Osteoblast (primary cell): ENCODE measurements at places on chromosomes 1 and 21. TPM values are rescaled to one million over a fixed set of nuclear protein-coding genes. Genes with fewer than 3 reads are reported as not detected.

Gene F5
- total RNA-seq = not detected in 2 replicates

- no peak for DNase-seq
Observed at GRCh38 chr1:229138058-229138457, 132.9 kb upstream of the RAB4A start.

Gene TMEM269
- total RNA-seq = under 0.01 TPM in 2 replicates

- DNase-seq = no peak
Observed at GRCh38 chr1:199855580-199855979, 171.9 kb upstream of the NR5A2 start.

- no peak for DNase-seq
Observed at GRCh38 chr21:36858320-36858957, 108.0 kb downstream of the HLCS start.

- DNase-seq = no peak
Observed at GRCh38 chr1:61124696-61125095, 42.3 kb downstream of the NFIA start.

- no peak for DNase-seq
Observed at GRCh38 chr1:65734979-65735378, 57.7 kb upstream of the PDE4B start.

DNA sequence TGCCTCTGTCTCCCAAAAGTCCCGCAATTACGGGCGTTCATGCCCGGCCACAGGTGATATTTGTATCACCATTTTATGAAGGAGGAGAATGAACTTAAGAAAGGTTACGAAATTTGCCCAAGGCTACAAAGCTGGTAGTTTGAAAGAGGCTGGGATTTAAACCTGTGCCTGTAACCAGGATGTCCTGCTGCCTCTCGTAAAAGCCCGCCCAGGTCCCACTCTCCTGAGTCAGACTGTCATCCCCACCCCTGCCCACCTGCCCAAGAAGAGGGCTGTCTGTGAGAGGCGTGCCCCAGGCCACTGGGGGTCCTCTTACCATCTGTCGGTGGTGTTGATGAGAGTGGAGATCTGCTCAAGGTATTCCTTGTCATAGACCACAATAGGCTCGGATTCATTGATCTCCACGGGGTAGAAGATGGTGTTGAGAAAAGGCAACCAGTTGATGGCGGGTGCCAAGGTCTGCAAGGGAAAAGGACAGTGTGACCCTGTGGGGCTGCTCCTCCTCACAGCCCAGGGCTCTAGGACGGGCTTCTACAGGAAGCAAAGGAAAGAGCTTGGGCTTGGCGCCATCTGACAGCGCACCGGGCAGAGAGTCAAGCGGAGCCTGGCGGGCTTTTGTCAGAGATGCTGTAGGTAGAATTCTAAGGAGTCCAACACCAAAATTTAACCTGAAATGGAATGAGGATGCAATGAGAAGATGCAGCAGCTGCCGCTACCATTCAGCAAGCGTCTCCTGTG is 43.2 kb downstream of the ECE1 start:
- peak; percentile 6 for DNase-seq

DNA sequence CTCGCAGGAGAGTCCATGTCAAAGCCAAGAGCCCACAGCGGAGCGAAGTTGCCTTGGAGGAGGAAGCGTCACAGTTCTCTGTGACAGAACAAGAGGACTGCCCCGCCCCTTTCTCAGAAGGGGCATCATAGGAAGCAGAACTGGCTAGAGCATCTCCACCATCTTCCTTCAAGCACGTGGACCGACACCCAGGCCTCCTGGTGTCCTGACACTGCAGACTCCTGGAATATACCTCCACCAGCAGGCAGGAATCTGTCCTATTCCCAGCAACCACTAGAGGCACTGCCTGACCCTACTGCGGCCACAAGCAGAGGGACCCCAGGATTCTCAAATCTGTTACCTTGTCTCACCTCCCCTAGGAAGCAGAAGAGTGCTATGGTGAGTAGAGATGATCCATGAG is 37.8 kb downstream of the GPA33 start:
- peak; percentile 54 for DNase-seq

GRCh38 chr1:208113011-208113410 is 131.2 kb downstream of the PLXNA2 start:
- no peak for DNase-seq

- peak; percentile 93 for DNase-seq
Observed at GRCh38 chr1:41476807-41477361, 7.6 kb downstream of the EDN2 start.

DNA sequence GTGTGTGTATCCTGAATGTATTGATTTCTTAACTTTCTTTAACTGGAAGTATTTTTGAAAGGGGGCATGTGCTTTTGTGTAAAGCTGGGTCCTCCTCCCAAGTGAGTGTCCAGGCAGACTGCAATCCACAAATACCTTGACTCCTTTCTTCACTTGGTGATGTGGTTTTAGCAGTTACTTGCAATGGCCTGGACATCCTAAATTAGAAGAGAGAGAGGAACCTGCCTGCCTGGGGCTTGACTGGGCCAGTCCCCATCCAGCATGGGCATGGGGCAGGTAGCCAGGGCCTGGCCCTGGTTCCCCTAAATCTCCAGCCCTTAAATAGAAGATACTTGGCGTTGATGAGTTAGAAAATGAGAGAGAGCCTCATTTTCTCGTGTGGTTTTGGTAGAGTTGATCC is 159.7 kb downstream of the PGBD5 start:
- DNase-seq = no peak

Gene SPRR2E
- total RNA-seq = not detected in 2 replicates

- DNase-seq = no peak
Observed at GRCh38 chr1:174322202-174322862, 125.4 kb upstream of the GPR52 start.

DNA sequence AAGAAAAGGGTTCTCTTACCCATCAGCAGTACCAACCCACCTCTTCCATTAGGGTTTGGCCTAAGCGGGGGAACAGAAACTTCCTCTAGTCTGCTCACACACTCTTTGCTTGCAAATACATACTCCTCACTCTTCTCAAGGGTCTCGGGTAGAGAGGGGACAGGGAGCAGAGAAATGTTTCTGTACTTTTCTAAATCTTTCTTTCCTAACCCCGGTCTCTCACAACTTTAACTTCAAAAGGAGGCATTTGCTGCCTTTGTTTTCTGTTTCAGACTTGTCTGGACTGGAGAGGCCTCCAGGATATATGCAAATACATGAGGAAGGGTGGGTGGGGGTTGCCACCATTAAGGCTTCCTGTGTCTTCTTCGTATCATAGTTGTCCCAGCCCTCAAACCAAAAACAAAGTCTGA is 10.5 kb upstream of the LAX1 start:
- no peak for DNase-seq

Gene CD34
- under 0.01 and 0.36 TPM in 2 replicates for total RNA-seq

DNA sequence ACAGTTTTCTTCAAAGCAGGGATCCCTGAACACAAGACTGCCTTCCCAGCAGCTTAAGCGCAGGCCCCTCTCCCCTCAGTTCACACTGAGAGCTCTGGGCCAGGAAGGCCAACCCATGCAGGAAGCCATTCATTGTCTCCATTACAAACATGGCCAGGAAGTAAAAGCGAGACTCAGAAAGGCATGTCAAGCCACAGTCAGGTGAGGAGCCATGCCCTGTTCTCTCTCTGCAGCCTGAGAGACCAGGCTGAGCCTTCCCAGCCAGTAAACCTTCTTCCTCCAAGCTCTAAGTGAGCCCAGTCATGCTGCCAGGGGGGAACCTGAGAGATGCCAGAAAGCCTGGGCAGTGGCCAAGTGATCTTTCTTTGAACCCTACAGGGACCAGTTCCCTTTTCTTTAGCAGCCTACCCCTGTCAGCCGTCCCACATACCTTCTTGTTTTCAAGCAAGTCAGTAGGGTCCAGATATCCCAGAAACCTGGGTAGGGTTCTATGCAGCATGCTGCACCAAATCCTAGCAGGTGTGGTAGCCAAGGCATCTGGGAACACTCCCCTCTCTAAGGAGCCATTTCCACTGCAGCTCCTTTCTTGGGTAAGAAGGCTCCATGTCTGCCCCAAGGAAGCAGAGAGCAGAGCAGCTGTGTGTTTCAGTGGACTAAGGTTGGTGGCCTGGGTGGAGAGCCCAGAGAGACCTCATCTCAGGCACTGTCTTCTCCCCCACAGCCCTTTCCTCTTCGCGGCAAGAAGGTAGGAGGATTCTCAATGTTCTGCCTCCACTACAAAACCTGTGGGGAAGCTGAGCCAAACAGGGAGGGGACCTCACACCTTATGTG is 977 bp downstream of the TRAF3IP3 start:
- DNase-seq = peak; percentile 53

DNA sequence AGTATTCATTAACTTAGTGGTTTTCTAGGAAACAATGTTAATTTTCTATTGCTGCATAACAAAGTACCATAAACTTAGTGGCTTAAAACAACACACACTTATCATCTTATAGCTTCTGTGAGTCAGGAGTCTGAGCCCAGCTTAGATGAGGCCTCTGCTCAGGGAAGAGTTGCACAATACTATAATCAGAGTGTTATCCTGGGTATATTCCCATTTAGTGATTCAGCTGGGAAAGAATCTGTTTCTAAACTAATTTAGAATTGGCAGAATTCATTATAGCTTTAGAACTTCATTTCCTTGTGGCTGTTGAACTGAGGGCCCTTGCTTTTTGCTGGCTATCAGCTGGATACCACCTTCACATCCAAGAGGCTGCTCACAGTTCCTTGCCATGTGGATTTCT is 515.5 kb downstream of the BRINP3 start:
- peak; percentile 21 for DNase-seq

Gene PLA2G2C
- not detected in 2 replicates for total RNA-seq

DNA sequence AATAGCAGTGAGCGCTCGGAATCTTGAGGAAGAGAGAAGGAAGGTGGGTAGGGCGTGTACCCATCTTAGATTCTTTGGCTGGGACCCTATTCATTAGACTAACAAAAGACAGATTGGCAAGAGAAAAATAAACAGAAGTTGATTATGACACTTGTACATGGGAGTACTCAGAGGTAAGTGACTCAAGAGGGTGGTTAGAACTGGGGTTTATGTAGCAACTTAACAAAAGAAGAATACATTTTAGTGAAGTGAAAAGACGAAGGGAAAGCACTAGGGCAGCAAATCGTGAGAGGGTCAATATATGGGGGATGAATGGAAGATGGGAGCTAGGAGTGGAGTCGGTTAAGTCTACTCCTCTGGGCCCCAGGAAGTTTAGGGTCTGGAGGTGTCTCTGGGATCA is 25.8 kb upstream of the RCC2 start:
- DNase-seq = peak; percentile 54

Gene COG2
- total RNA-seq = 23.9 and 25.3 TPM in 2 replicates

Gene IGSF21
- total RNA-seq = not detected in 2 replicates

DNA sequence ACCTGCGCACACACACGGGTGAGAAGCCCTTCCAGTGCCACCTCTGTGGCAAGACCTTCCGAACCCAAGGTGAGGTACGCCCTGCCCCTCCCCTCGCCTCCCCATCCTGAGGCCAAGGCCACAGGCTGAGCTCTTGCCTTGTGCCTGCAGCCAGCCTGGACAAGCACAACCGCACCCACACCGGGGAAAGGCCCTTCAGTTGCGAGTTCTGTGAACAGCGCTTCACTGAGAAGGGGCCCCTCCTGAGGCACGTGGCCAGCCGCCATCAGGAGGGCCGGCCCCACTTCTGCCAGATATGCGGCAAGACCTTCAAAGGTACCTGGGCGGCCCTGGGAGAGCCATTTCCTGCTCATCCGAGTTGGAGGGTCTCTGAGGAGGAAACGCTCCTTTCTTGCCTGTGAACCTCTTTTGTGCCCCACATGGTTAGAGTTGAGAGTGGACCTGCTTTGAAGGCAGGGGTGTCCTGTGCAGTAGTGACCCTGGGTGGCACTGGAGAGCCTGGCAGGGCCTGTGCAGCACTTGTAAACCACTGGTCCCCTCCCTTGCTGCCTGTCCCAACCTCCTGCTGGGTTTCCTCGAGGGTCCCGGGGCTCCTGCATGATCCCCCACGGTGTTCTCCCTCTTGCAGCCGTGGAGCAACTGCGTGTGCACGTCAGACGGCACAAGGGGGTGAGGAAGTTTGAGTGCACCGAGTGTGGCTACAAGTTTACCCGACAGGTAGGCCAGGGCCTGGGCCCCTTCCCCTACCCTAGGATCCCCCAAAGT is 8.5 kb downstream of the ZBTB48 start:
- peak; percentile 73 for DNase-seq

DNA sequence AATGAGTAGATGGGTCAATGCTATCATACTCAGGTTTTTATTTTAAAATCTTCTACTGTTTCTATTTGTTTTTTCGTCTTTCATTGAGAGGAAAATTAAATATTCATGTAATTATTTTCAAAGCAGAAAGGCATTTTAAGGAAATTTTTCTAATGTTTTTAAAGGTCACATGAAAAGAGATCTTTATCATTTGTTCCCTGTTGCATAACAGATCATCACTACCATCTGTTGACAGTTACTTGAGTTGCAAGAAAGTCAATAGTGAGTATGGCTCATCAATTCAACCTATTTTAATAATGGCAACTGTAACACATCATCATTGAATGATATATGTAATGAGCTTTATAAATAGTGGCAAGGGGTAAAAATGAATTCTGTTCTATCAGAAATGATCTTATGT is 369.7 kb downstream of the DPYD start:
- DNase-seq = no peak

Gene ZNF683
- not detected in 2 replicates for total RNA-seq

Gene SYT14
- 0.29 and 0.36 TPM in 2 replicates for total RNA-seq

GRCh38 chr1:60984062-60984799 is 98.1 kb upstream of the NFIA start:
- peak; percentile 68 for DNase-seq

DNA sequence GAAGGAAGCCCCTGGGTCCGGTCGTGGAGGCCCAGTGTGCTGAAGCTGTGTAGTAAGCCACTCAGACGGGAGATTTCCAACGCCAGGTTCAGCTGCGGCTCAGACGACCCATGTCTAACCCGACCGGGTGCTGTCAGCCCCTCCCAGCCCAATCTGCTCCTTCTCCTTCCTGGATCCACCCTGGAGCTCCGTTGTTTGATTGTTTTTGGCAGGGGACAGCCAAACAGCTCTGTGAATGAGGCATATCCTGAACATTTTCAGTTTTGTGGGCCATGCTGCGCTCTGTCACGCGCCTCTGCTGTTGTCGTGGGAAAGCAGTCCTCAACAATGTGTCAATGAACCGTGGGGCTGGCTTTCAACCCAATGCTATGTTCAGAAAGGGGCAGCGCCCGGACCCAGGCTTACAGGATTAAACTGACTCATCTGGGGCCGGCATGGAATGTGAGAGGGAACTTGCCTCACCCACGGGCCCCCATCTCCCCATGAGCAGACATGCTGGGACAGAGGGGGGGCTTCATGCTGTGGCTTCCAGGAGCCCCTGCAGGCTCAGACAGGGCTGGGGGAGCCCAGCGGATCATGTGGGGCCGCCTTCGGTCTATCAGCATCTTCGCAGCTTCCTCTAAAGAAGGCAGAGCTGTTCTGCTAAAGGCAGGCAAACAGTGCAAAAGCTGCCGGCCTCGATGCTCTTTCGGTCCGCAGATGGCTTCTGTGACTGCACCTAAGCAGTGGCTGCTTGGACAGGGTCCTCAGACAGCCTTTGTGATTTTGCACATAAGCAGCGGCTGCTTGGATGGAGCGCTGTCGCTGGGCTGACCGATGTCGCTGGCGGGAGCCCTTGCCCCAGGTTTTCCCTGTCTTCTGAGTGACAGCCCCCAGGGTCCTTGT is 101.7 kb downstream of the RIPK4 start:
- DNase-seq = peak; percentile 97

GRCh38 chr1:41484402-41485241 is at the start of gene EDN2:
Gene EDN2, minus strand, starts transcription at chr1:41484683. Its CDS starts 82 bp downstream, at chr1:41484601.
- DNase-seq = peak; percentile 79

Gene MROH9
- under 0.01 and 0.88 TPM in 2 replicates for total RNA-seq

Gene FNBP1L
- total RNA-seq = 8.7 and 11.2 TPM in 2 replicates

GRCh38 chr1:227370533-227371254 is 52.4 kb upstream of the CDC42BPA start:
- peak; percentile 58 for DNase-seq
